EL (cell line): ENCODE measurements at places on chromosomes 12 and 14.

DNA sequence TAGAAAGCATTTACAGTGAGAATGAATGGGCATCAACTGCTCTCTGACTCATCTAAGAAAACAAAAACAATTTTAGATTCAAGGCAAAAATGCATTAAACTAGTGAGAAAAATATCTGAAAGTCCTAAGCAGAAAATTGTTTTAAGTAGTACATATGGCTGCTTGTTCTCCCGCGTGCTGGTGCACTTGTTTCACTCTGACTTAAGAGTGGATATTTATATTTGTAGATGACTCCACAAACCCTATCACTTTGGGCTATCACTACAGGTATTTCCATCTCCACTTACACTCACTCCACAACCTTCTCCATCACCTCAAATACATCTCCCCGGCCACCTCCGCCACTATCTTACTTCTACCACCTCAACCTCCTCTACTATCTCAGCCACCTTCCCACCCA, 253.9 kb upstream of the EGLN3 start:
- DNase-seq, result no peak

GRCh38 chr14:37253905-37254304, 56.2 kb downstream of the MIPOL1 start:
- DNase-seq, result peak; percentile 77

DNA sequence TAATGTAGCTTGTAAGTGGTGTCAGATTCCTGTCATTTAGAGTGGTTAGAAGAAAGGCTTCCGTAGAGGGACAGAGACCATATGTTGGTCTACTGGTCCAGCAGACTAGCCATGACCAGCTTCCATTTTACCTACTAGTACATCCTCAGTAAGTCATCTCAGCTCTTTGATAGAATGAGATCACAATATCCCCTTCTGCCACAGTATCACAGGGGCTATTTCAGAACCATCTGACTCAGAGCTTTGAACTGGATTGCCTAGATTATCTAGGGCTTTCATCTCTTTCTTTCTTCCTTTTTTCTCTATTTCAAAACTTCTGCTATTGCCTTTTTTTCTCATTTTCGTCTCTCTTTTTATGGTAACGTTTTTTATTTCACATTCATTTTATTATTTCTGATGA, 4.7 kb downstream of the ZDHHC17 start:
- peak; percentile 20 for DNase-seq

GRCh38 chr14:34046799-34047520, 96.1 kb upstream of the EGLN3 start:
- DNase-seq, result no peak

GRCh38 chr12:112103758-112104503, 4.7 kb downstream of the NAA25 start:
- no peak for DNase-seq

DNA sequence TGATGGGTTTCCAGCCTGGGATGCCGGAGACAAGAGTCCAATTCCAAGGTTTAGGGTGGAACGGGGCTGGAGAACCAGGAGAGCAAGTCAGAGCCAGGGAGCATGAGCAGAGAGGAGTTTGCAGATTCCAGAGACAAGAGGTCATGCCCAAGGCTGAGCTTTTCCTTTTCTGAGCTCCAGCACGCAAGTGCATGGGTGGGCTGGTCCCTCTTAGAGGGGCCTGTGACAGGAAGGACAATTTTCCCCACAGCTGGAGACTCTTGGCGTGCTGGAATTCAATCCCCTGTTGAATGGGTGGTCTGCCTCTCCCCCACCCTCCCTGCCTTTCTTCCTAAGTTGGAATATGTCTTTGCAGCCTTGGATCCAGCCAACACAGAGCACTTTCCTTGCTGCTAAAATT, 431.9 kb downstream of the BCL11B start:
- no peak for DNase-seq

- no peak for DNase-seq
These were observed 364.1 kb downstream of the PCNX1 start for GRCh38 chr14:71271166-71271945.

DNA sequence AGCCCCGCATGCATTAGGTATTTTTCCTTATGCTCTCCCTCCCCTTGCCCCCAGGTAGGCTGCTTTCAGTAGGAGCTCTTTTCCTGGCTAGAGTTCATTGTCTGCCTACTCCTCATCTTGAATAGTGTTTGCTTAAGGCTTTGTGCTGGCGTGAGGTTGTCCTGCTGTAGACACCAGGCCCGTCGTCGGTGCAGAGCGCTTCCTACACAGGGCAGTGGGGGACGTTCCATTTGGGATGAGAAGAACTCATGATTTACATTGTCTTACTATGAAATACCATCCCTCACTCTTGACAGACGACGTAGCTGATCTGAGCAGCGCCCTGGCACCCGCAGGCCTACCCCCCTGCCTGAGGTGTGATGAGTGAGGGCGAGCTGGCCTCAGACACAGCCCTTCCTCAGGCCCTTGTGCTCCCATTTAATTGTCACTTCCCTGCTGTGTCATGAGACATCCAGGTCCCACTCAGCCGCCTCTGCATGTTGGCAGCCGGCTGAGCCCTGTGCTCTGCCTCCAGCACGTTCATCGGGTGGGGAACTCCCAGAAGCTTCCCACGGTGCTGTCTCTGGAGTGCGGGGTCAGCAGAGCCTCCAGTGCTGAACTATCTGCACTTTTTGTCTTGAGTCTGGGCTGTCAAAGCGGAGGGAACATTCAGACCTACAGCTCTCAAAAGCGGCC, 76.0 kb downstream of the WDR20 start:
- no peak for DNase-seq

DNA sequence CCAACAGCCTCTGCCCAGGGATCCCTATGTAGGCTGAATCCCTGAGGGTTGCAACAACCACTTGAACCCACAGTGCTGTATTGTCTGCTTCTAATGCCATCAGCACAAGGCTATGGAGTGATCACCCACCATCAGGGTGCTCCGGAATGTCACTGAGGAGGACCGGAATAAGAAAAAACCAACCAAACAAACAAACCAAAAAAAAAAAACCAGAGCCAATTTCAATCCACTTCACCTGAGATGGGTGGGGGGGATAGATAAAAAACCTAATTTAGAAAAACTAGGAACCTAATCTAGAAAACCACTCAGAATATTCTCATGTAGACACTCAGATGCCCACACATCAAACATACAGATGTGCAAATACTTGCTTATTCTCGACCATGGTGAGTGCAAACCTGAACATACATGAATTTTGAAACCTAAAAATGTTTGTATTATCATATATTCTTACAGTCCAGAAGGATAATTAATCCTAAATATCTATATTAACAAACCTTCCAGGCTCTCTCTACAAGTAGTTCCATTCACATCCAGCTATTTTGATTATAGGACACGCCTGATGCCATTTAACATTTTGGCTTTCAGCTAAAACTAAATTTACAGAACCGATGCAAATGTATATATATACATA, 3.7 kb downstream of the TBX5 start:
- no peak for DNase-seq

GRCh38 chr12:49556391-49557186, 11.4 kb downstream of the MCRS1 start:
- no peak for DNase-seq

GRCh38 chr12:4111010-4111409, 162.6 kb upstream of the CCND2 start:
- DNase-seq, result no peak

- no peak for DNase-seq
These were observed 30.6 kb downstream of the FBXO21 start for GRCh38 chr12:117159674-117160073.

DNA sequence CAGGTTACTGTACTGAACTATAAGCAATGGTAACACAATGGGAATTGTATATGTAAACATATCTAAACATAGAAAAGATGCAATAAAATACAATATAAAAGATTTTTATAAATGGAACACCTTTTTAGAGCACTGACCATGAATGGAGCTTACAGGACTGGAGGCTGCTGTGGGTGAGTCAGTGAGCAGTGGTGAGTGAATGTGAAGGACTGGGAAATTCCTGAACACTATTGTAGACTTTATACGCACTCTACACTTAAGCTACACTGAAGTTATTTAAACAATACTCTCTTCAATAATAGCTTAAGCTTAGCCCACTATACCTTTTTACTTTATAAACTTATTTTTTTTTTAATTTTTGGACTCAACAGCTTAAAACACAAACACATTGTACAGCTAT, 313.5 kb downstream of the KCNC2 start:
- DNase-seq, result peak; percentile 11

GRCh38 chr12:94790370-94790769, 140.0 kb upstream of the TMCC3 start:
- no peak for DNase-seq

DNA sequence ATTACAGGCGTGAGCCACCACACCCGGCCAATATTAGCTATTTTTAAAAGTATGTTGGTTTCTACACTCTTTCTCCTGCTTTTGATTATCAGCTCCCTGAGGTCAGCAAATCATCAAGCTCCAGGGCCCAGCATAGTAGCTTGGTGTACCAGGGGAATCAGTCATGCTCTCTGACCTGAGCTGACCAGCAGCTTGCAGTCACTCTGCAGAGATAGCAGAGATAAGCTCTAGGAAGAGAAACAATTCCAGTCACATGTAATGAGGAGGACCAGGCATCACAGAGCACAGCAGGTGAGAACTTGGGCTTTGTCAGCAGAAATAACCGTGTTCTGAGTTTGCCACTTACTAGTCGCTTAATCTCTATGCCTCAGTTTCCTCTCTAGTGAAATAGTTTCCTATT, 8.5 kb downstream of the PLEKHD1 start:
- no peak for DNase-seq
